ENCODE measurements at places on chromosomes 3 and 15.

DNA sequence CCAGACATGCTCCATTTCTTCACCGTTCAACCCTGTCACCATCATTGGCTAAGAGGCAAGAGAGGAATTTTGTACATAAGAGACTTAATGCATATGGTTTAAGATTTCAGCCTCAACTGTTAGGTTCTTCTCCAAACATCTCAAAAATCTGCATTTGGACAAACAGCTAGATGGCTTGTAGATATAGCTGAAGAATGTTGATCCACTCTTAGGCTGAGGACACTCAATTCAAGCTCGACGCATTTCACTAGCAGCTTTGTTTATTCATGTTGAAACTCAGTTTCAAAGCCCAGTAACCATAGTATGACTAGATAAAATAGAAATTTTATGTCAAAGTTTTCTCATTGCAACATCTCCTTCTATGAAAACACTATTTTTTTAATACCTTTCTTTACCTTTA lies 208.2 kb downstream of the THRB start:
- DNase-seq, result no peak

- no peak for DNase-seq
Measured at GRCh38 chr15:92714077-92714476, 58.5 kb upstream of the FAM174B start.

GRCh38 chr15:75840659-75841058 lies 2.6 kb upstream of the UBE2Q2 start:
- DNase-seq, result no peak

- DNase-seq, result no peak
Measured at GRCh38 chr3:69878254-69878653, 121.3 kb upstream of the SAMMSON start.

DNA sequence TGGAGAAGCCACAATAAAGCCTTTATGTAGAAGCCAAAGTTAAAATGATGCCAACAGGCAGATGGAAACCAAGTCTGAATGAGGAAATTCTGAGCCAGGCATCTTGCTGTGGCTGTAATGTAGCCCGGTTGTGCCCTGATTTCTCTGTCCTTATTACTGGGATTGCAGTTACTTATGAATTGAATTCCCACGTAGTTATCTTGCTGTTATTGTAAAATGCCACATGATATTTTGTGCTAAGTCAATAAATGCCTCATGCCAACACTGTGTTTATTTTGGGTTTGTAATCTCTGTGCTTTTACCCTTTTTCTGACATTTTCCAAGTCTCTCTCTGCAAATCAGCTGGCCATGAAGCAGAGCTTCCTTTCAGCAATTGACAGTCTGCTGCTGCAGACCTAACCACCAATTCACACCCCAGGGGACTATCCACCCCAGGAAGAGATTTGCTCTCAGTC lies 486.1 kb upstream of the GOLIM4 start:
- DNase-seq, result no peak
